ENCODE measurements at places on chromosomes 2 and 18. TPM values are rescaled to one million over a fixed set of nuclear protein-coding genes. Genes with fewer than 3 reads are reported as not detected.

The TMEM37 gene
- total RNA-seq = 2.6 TPM

DNA sequence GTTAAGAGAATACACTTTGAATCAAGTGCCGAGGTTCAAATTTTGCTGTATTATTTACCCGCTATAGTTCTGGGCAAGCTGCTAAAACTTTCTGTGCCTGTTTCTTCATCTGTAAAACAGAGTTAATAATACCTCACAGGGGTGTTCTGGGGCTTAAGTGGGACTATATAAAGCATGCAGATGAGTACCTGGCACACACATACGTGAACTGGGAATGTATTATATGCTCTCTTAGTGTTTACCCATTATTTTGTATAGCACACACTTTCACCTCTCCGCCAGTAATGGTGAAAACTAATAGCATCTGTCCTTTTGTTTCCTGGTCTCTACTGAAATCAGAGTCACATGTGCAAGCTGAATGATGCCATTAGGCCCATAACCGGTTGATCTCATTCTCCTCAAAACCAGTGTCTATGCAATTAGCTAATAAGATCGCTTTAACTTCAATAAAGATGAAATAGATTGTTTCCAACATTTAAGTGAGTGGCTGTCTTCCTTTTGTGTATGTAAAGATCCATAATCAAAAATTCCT lies 3.8 kb upstream of the CDKL4 start:
- no peak for DNase-seq

DNA sequence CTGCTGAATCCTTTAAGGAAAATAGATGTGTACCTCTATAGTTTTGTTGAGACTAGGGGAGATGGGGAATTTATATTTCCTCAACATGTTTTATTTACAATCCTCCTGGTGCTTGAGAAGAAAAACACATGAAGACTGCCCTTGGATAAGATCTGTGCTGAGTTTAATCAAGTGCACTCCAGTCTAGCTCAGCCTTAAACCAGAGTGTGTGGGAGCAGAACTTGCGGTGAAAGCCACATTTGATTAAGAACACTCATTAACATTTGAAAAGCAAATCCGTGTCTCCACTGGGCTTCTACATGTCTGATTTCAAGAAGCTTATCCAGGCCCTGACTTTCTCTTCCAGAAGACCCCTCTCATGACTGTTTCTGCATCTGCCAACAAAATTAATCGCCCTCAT lies 84.8 kb upstream of the ITGA6 start:
- DNase-seq = peak; percentile 40

DNA sequence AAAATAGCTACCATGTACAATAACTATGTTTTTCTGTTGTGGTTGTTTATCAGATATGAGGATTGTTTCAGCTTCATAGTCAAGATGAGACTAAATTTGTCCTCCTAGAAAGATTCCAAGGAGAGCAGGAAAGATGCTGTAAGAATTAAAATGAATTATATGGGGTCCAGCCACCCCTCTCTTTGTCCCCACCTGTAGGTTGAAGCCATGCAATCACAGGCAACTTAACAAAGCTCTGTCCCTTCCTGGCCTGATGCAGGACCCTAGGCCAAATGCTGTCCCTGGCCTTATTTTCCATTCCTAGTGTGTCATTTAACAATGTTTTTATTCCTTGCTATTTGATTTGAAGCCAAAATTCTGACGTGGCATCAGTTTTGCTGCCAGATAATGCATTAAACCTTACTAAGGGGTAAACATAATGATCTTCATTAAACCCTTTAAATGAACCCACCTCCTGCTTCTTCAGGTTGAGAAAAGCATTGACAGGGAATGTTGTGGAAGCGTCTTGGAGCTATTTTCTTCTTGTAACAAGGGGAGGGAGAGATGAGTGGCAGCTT lies 240.9 kb upstream of the ZNF521 start:
- DNase-seq = no peak

DNA sequence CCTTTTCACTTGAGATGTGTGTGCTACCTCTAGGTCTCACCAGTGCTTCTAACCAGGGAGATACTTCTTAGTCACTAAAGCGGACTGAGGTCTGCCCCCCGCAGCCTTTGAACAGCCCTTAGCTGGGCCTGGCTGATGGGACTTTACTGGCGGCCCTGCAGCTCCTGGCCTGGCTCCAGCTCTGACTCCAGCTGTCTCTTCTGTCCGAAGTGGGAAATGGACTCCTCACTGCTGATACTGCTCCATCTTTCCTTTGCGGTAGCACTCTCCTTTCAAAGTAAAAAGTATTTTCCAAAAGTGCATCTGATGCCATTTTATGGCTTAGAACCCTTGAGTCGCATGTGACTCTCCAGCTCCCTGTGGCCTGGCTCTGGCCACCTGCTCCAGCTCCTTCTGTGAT lies 64.5 kb downstream of the ATP9B start:
- DNase-seq = no peak

The GAL3ST2 gene
- not detected for total RNA-seq

The RSAD2 gene
- total RNA-seq = 1.7 TPM

GRCh38 chr2:82857967-82858366 lies 1601.1 kb downstream of the SUCLG1 start:
- no peak for DNase-seq

- no peak for DNase-seq
Measured at GRCh38 chr2:134370655-134371445, 117.0 kb downstream of the MGAT5 start.
